Hair follicle dermal papilla cell (primary cell): ENCODE measurements at places on chromosomes 6 and 20. TPM values are rescaled to one million over a fixed set of nuclear protein-coding genes. Genes with fewer than 3 reads are reported as not detected.

HLA-DRB5 gene
- 0.49 TPM in 1 of 2 replicates, not detected in the other for total RNA-seq

UBR2 gene
- total RNA-seq = 31.7 and 41.7 TPM in 2 replicates

BCLAF1 gene
- 118 and 138 TPM in 2 replicates for total RNA-seq

CCN5 gene
- 50.3 and 59.2 TPM in 2 replicates for total RNA-seq

PROKR2 gene
- total RNA-seq = not detected in 2 replicates
